ENCODE measurements at places on chromosomes 7 and 10.

GRCh38 chr7:37216156-37216852 is 232.4 kb downstream of the ELMO1 start:
- DNase-seq, result no peak

GRCh38 chr10:44993922-44994751 is 6.6 kb upstream of the ZNF22 start:
- DNase-seq, result no peak

DNA sequence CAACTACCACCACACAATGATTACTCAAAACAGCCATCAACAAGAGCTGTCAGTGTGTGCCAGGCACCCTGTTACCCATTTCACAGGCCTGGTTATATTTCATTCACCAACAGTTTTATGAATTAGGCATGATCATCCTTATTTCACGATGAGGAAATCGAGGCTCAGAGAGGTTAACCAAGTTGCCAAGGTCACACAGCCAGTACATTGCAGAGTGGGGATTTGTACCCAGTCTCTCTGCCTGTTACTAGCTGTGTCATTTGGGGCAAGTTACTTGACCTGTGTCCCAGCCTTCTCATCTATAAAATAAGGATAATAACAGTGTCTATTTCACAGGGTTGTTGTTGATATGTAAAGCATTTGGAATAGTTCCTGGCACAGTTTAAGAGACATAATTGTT is 97.2 kb downstream of the COL13A1 start:
- no peak for DNase-seq

DNA sequence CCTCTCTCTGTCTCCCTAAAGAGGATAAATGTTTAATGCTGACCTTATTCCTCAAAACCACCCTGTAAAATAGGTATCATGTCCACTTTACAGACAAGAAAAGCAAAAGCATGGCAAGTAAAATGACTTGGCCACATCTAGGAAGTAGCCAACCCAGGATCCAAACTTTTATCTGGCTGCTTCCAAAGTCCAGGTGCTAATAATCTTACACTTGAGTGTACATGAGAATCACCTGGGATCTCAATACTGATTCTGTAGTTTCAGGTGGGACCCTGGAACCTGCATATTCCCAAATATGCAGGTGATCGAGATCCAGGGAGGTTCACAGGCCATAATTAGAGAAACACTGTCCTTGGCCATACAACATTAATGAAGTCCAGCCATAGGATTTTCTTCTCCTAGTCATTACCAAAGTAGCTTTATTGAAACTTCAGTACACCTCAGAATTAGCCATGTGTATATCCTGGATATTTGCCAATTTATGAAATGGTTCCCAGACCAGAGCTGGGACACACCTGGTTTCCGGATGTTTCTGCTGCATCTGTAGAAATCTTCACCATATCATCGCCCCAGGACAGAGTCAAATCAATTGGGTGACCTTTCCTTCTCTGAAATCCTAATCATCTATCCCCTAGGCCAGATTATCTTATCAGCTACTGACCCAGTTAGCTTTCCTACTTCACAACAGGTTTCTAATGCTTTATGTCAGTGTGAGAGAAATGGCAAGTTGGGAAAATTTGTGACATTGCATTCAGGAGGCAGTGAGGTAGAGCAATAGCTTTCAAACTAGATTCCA is 119.1 kb upstream of the KMT2E start:
- DNase-seq, result no peak

DNA sequence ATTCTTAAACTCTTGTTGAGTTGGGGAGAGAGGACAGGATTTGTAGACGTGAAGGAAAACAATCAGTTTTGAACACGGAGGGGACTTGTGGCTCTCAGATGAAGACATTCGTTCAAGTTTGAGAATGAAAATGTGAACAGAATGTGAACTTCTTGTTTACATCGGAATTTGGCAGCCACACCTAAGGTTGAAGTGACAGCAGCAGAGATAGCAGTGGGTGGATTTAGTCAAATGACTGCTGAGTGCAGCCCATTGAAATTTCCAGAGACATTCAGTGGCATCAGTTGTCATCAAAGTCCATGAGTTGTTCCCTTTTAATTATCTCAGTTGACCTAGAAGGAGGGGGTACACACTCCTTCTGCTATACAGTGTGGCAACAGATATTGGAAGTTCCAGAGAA is 280.0 kb downstream of the SEMA3D start:
- no peak for DNase-seq

DNA sequence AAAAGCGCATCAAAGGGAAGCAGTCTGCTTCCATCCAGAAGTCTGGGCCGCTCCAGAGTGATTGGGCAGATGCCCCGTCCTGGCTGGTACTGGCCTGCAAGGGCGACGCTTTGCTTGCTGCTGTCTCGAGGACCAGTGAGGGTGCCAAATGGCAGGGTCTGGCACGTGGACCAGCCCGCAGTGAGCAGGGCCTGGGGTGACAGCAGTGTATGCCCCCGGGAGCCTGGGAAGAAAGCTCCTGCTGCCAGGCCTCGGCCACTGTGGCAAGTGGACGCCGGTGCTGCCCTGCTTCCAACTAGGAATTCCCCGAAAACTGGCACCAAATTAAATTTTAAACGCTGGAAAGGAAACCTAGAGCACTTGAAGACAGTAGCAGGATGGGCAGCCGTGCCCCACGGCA is 357.0 kb upstream of the MKI67 start:
- no peak for DNase-seq

DNA sequence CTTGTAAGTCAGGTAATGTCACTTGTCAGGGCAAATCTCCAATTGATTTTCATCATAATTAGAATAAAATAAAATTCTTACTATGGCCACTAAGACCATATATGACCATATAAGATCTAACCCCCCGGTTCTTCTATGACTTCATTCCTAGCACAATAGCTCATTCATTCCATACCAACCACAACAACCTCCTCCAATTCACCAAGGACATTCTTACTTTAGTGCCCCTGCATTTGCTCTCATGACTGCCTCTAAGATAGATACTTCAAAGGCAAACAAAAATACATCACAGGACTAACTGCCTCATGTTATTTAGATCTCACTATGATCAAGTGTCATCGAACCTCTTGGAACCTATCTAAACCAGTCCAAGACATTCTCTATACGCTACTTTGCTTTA is 90.8 kb downstream of the SNX13 start:
- no peak for DNase-seq

GRCh38 chr10:129870961-129871621 is 93.0 kb downstream of the EBF3 start:
- DNase-seq, result no peak

- no peak for DNase-seq
These were observed 22.7 kb downstream of the FAM53B start for GRCh38 chr10:124721330-124722045.

DNA sequence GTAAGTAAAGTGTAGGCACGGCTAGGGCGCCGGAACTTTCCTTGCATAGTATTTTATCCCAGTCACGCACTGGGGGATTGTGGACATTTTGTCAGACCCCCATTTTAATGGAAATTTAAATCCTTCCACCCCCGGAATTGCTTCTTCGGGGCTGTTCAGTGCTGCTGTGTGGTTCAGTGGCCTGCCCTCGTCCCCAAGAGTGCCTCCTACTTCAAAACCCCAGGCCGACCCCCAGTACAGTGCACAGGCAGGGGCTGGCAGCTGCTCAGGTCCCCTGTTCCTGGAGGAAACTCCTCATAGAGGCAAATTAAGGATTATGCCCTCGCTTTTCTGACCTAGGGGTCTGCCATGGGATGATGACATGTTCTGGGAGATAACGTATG is 94.5 kb downstream of the PTPRE start:
- DNase-seq, result no peak

- no peak for DNase-seq
These were observed 398.1 kb upstream of the PRKCQ start for GRCh38 chr10:6978187-6978627.

DNA sequence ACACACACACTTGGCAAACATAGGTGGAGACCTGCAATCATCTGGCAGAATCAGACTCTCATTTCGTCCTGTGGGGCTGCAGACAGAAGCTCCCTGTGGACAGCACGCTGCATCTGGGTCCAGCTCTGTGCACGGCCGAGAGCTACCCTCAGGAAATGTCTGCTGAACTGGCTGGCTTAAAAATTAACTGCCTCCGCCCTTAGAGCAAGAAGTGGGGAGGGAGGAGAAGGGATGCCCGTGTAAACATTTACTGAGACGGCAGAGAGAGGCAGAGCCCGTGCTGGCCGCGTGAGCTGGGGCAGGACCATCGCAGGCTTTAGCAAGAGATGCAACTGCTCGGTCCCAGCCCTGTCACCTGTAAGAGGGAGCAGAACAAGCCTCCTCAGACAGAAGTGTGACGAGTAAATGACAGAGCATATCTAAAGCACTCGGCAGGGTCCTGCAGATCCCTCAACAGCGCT is 81.8 kb downstream of the TNS3 start:
- no peak for DNase-seq

DNA sequence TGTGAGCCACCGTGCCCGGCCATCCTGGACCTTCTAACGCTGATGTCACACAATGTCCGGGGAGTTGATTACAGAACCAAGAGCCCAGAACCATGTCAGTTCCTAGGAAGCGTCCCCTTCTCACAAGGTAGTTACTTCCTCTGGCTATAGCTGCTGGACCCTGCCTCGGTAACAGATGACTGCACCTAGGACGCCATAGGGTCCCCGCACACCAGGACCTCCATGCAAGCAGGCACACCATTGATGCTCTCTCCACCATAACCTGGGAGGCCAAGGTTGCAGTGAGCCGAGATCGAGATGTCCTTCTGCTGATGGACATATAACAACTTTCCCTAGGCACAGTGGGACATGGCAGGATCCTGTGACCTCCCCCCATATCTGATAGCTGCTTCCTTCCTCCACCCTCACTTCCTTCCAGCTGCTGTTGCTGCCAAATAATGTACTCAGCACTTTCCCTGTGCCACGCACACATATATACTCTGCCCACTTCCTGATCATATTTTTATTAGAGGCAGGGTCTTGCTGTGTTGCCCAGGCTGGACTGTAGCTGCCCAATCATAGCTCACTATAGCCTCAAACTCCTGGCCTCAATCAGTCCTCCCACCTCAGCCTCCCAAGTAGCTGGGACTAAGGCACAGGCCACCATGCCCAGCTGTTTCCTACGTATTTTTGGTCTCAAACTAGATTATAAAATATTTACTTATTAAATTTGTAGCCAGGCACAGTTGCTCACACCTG is 3.5 kb upstream of the SNX8 start:
- DNase-seq, result no peak

GRCh38 chr10:124280916-124281315 is 137.8 kb downstream of the OAT start:
- no peak for DNase-seq

DNA sequence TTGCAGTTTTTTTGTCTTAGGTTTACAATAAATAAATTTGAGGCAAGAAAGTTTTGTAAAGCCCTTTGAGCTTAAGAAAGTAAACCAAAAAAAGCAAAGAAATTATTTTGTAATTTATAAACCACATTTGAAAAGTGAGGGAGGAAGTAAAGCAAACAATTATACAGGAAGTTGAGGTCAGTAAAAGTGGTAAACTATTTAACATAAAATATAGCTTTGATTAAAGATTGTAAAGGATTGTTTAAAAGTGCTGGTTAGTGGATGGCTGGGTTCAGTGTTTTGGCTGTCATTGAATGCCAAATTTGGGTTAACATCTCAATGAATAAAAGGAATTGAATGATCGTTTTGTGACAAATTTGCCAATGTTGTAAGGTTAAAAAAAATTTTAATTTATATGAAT is 9.9 kb downstream of the SOSTDC1 start:
- DNase-seq, result no peak

GRCh38 chr10:36423821-36424248 is 701.6 kb upstream of the ANKRD30A start:
- DNase-seq, result no peak

DNA sequence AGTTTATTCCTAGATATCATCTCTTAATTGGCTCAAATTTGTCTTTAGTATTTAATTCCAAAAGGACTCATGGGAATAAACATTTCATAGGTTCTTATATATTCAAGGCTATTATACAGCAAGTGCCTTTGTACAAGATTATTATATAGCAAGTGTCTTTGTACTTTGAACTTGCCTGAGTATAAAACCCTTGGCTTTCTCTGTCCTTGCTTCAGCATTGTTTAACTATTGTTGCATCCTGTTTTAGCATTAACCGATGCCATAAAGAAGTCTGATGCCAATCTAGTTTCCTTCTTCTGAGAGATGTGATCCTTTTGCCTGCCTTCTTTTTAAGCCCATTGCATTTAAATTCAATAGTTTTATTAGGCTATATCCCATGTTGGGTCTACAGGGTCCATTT is 270.0 kb downstream of the NEBL start:
- no peak for DNase-seq

- DNase-seq, result no peak
These were observed 240.5 kb downstream of the PRPF18 start for GRCh38 chr10:13827076-13827797.

DNA sequence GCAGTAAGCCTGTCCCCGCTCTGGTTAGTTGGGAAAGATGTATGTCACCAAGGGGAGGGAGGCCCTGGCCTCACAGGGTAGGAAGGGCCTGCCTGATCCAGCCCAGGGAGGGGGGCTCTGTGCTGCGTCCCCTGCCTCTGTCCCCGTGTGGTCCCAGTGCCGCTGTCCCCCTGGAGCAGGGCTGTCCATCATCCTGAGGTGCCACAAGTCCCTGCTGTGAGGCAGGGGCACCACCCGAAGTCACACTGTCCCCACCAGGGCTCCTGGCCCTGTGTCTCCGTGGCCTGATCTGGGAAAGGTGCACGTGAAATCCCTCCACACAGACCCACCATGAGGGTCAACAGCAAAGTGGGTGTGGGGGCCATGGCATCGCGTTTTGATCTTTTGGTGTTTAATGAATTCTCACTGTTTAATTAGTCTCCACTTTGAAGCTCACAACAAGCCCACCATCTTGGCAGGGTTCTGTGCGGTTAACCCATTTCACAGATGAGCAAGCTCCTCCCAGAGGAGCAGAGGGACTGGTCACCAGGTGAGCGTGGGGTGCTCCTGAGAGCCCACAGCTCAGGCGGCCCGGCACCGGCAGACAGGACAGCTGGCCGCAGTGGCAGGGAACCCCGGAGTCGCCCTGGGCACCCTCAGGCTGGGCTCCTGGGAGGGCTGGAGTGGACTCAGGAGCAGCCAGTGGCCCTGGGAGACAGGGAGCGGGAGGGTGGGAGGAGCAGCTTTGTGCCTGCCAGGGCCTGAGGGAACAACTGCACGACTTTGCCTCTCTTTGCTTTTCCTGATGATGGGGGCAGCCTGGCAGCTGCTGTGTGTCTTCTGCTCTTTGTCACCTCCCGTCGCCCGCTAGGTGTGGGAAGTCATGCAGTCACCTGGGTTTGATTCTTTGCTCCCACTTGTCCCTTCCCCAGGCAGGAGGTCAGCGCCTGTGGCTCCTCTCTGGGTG is 12.0 kb upstream of the CRYGN start:
- no peak for DNase-seq

GRCh38 chr10:32413513-32413912 is 32.4 kb upstream of the CCDC7 start:
- DNase-seq, result no peak

- no peak for DNase-seq
These were observed 26.3 kb upstream of the AMZ1 start for GRCh38 chr7:2661602-2662272.

DNA sequence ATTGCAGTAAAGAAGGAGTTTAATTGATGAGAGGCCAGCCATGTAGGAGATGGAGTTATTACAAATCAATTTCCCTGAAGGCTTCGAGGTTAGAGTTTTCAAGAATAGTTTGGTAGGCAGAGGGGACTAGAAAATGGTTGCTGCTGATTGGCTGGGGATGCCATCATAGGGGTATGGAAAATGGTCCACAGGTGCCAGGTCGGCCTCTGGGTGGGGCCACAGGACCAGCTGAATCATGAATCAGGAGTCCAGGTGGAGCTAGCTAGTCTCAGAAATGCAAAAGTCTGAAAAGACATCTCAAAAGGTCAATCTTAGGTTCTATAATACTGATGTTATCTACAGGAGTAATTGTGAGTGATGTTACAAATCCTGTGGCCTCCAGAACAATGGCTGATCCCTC is 714.0 kb upstream of the GHITM start:
- DNase-seq, result no peak

Measured in CD8-positive, alpha-beta T cell (primary cell).